ENCODE measurements at places on chromosomes 2 and 18.
A peak's percentile ranks its signal among the peaks of the same experiment; 100 is the strongest.

DNA sequence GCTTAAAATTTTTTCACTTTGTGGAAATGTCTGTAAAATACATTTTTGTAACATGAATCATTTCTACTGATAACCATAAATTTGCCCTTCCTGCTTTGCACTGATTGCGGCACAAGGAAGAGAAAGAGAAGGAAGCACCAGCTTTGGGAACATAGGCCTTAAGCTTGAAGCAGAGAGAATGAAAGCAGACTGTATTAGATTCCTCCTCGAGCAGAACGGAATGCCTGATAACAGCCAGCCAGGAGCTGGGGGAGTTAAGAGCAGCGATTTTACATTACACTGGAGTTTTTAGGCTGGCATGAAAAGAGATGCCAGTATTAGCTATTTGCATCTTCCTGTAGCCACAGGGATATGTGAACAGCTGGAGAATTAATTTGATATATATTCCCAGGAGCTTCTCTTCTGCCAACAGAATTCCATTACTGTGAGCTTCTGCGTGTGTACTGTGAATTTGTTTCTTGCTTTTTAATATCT lies 33.5 kb downstream of the CRIM1 start:
- peak; percentile 55 for DNase-seq

GRCh38 chr2:182482511-182482910 lies 55.7 kb upstream of the PDE1A start:
- DNase-seq = no peak

DNA sequence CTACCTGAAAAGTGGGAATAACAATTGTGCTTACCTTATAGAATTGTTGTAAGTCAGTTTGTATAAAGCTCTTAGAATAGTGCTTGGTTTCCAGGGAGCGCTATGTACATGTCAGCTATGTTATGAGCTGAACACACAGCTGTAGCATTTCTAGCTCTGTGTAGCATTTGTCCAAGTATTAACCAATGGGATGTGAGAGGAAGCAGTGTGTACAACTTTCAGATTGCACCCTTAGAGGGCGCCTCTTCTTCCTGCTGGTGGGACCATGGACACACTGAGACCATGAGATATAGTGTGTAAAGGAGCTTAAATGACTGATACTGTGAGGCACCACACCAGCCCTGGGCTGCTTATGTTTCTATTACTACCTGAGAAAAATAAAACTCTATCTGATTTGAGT lies 380.2 kb downstream of the LNPK start:
- DNase-seq = no peak

DNA sequence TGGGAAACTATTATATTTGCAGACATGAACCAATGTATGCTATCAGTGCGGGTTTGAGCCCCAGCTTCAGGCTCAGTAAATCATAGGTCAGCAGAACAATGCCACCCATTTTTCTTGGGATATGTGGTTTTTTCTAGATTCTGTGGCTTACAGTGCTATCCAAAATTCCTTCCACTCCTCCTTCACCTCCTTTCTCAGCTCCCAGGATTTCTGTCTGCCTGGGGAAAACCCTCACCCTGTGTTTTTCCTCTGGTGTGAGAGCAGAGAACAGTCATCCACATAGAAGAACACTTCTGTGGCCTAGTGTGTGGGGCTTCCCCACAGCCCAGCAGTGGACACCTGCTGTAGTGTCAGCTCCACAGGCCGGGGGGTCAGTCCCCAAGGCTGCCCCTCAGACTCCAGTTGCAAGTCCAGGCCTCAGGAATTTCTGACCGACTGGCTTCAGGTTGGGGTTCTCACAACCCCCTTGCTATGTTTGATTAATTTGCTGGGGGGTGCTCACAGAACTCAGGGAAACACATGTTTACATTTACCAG lies 238.2 kb downstream of the LDLRAD4 start:
- no peak for DNase-seq

DNA sequence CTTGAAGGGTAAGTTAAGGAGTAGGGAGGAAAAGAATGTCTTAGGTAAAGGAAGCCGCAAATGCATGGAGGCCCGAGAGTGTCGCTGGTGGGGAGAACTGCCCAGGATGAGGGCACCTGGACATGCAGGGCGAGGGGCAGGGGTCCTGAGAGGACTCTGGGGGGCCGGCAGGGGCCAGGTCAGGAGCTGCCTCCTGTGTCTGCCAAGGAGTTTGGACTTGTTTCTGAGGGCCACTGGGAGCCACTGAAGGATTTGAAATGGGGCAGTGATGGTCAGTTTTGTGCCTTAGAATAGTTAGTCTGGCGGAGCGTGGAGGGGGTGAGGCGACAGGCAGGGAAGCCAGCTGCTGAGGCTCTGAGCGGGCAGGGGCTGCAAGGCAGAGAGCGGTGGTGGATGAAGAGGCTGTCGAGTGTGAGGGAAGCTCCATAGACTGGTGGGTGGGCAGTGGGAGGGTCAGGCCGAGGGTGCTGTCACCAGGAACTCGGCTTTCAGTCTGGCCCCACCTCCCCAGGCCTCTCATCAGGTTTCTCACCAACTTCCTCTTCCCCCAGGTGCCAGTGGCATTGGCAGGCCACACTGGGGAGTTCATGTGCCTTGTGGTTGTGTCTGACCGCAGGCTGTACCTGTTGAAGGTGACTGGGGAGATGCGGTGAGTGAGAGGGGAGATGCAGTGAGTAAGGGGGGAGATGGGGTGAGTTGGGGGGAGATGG lies 14.7 kb upstream of the SLC4A3 start:
- no peak for DNase-seq

DNA sequence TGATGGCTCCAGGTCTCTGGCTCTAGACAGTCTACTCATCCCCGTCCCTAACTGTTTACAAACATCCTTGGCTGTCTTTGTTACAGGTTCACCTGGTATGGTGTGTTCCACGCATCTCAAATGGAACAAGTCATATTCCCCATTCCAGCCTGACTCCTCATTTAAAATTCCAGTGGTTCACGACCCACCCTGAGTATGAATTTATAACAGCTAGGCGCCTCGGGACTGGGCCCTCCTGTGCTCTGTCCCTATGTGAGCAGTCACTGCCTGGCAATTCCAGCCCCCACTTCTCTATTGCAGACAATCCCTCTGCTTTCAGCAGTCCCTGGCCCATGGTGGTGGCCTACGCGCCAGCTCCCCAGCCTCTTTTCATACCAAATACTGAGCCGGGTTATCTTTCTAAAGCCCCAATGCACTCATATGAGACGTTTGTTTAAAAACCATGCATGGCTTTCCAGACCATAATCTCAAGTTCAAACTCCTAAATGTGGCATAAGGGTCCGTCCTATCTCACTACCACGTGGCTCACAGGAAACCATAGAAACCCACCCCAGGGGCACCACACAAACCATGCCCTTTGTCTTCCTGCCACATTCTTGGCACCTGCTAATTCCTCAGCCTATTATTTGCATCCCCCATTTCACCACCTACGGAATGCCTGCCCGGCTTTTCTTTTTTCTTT lies 1.6 kb downstream of the SERPINB8 start:
- no peak for DNase-seq

GRCh38 chr2:193517615-193518014 lies 1322.9 kb upstream of the TMEFF2 start:
- no peak for DNase-seq

DNA sequence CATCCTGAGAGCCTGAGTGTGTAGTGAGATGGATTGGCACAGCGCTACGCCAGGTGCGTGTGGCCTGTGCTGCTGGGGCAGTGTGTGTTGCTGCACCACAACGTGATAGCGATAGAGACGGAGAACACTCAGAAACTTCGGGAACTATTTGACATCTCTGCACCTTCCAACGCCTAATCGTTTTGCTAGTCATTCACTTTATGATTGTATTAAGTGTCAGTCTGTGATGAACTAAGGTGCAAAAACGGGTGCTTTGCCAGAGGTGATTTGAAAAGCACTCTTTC lies 26.0 kb upstream of the IGFBP2 start:
- no peak for DNase-seq

- DNase-seq = no peak
Observed at GRCh38 chr18:63890237-63890949, 2.9 kb downstream of the SERPINB2 start.

DNA sequence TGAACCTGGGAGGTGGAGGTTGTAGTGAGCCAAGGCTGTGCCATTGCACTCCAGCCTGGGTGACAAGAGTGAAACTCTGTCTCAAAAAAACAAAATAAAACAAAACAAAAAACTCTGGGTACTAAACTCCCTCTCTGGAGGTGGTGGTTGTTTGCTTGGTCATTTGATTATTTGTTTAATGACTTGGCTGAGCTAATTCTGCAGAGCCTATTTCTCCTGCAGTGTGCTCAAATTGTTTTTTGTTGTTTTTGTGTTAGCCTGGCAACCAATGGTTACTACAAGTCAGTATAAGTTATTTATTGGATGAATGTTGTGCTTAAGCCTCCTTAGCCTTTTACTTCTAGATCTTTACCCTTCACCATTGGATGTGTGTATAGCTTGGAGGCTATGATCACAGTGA lies 387.5 kb downstream of the ADCYAP1 start:
- no peak for DNase-seq

DNA sequence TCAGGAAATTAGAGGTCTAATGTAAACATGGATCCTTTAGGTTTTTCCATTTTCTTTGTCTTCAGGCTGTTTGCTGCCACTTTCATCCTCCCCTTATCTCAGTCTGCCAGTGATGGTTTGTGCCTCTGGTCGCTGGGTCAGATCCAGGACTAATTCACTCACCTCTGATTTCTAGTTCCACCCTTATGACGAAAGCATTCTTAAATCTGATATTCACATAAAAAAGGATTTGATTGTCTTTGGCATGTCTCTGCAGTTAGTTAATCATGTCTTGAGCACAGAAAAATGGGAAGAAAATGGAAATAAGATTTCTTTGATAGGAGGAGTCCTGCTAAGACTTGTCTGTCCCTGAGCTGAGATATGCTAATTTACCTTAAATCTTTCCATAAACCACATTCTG lies 4.6 kb downstream of the IL1RL1 start:
- no peak for DNase-seq

DNA sequence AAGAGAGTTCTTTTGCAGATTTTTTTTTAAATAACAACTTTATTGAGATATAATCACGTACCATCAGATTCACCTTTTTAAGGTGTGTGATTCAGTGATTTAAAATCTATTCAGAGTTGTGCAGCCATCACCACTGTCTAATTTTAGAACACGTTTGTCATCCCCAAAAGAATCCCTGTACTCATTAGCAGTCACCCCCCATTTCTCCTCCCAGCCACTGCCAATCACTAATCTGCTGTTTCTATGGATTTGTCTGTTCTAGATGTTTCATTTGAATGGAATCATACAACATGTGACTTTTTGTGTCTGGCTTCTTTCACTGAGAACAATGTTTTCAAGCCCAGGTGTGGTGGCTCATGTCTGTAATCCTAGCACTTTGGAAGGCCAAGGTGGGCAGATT lies 55.4 kb upstream of the RAPH1 start:
- no peak for DNase-seq

GRCh38 chr2:237432484-237433092 lies 18.6 kb upstream of the COL6A3 start:
- peak; percentile 83 for DNase-seq

DNA sequence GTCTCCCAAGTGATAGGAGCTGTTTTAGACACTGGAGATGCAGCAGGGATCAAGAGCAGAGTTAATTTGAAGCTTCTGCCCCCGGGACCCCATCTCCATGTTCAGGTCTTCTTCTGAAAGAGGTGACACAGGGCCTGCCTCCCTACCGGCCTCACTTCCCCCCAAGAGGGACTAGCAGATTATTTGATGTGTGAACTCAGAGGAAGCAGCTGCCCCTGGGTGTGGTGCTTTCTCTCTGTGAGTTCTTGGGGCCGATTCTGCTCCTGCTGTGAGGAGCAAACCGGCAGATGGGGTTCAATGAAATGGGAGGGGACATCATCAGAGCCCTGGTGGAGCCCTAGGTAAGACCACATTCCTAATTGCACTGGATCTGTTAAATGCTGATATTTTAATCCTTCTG lies 193.4 kb downstream of the FBXO15 start:
- DNase-seq = no peak

- DNase-seq = no peak
Observed at GRCh38 chr2:55421326-55421725, 1.7 kb upstream of the CCDC88A start.

- DNase-seq = no peak
Observed at GRCh38 chr2:217878915-217879590, 123.7 kb downstream of the TNS1 start.

DNA sequence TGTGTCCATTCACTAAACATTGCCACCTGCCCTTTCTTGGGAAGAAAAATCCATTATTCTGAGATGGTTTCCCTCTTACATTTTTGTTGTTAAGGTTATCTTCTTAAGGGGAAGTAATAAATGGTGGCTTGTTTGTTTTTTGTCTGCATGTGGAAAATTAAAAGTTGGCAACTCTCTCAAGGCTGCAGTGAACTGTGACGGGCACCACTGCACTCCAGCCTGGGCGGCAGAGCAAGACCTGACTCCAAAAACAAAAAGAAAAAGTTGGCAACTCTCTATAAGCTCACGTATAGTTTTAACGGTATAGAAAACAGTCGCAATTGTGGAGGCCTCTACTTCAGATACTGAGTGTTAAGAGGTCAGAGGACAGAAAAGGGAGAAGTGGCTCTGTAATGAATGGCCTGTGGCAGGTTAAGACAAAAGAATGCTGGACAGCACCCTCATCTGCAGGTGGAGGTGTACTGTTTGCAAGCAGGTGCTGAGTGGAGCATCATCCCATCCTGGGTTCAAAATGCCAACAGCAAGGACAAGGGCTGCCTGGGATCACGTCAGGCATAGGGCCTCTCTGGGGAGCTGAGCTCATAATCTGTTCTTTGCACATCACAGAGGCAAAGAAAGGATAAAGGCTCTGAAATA lies 16.7 kb downstream of the L3MBTL4 start:
- DNase-seq = no peak

- DNase-seq = no peak
Observed at GRCh38 chr2:9166579-9167377, 39.8 kb upstream of the ASAP2 start.

- DNase-seq = no peak
Observed at GRCh38 chr2:126907671-126908070, 9.0 kb downstream of the TEX51 start.

DNA sequence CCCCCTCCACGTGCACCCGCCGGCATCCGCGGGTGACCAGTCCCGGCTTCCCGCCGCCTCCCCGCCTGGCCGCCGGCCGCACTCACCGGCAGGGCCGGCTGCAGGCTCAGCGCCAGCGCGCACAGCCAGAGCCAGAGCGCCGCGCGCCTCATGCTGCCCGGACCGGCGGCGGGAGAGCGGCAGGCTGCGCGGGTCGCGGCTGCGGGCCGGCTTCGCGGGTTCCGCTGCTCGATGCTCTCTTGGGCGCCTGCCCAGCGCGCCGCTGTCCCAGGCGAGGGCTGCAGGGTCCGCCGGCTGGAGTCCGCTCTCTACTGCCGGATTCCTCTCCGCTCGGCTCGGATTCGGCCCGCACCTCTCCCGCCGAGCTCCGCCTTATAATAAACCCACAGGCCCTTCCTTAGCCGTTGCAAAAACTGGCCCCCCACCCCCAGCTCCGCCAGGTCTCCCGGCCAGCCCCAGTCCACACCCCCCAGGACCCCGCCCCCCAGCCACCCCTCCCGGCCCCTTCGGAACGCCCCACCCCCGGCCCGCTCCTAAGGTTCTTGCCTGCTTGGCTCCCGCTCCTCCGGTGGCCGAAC lies at the start of gene SDC1:
TSS of gene SDC1 (minus strand) at position 415 of the 578 bp plus-strand sequence. CDS start at position 152, 263 bp downstream.
- peak; percentile 69 for DNase-seq

GRCh38 chr2:17765398-17765797 lies 11.5 kb downstream of the GEN1 start:
- DNase-seq = no peak

Data from SW 1271 (cell line).